ENCODE measurements at places on chromosomes 1 and 21.

GRCh38 chr1:172753964-172754363 lies 95.1 kb downstream of the FASLG start:
- no peak for DNase-seq

- no peak for DNase-seq
Measured at GRCh38 chr1:50841791-50842387, 118.2 kb downstream of the FAF1 start.

DNA sequence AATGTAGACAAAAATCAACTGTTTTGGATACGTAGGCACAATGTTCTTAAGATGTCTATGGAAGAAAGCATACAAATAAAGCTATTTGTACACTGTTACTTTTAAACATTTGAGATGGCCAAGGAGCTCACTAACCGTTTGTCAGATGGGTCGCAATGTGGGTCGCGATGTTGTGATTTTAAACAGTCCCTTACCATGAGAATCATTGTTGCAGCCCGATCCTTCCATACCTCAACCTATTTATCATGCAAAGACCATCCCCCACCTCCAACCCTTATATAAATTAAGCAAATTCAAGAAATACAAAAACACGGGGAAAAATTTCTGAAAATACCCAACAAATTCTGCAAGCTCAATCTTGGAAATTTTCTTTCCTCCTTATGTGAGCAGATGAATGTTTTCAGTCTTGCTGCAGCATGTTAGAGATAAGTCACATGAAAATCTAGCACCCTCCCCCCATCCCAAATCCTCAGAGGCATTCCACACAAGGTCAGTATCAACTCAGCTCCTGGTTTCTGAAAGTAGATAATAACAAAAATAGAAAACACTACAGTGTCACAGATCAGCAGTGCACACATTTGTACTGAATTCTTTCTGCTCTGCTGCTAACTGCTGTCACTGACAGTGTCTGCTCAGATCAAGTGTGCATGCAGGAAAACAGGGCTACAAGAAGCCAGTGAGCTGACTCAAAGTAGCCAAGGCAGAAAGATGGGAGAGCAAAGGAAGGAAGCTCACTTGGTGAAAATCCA lies 92.9 kb upstream of the TTC39A start:
- DNase-seq, result no peak

DNA sequence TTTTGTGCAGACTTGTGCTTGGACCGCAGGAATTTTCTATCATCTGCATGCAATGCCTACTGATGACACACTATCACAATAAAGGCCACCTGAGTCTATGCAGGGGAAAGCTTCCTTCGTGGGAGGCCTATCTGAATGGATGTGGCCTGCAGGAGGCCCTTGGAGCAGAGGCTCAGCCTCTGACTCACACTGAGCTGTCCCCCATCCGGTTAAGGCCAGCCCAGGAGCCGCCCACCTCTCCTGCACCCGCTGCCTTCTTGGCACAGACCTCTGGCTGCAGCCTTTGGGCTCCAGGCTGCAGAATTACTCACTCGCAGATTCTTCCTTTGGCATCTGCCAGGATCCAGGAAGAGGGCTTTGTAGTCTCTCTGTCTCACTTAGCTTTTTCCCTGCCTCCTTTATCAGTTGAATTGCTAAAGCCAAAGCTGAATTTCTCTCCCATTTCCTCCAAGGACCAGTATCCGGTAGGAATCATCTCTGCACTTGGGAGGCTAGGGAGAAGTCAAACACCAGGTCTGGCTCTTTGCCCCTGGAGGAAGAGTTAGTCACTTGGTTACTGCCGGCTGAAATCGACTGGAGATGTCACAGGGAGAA lies 65.1 kb upstream of the JUN start:
- DNase-seq, result no peak

GRCh38 chr1:38989979-38990378 lies 1.1 kb upstream of the AKIRIN1 start:
- no peak for DNase-seq

- DNase-seq, result no peak
Measured at GRCh38 chr21:45286671-45287437, 841 bp downstream of the POFUT2 start.

DNA sequence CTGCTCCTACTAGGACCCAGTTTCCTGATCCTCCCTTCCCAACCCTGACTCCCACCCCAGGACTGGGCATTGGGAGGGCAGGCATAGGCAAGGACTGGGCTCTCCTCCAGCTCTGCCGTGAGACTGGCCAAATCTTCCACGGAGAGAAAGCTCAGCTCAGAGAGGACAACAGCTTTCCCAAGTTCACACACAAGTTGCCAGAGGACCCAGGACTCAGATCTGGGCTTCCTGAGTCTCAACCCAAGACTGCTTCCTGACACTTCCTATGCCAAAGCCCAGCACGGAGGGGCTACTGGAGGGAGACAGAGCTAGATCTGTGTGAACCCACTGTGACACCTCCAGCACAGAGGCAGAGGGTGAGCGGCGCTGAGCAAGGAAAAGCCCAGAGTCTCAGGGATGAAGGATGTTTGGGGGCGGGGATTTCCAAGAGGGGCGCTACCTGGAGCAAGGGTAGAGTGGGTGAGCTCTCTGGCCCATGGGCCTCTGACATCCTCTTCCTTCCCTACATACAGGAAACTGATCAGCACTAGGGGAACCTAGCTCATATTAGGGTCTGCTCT lies 7.1 kb downstream of the PDZK1IP1 start:
- peak; percentile 26 for DNase-seq

DNA sequence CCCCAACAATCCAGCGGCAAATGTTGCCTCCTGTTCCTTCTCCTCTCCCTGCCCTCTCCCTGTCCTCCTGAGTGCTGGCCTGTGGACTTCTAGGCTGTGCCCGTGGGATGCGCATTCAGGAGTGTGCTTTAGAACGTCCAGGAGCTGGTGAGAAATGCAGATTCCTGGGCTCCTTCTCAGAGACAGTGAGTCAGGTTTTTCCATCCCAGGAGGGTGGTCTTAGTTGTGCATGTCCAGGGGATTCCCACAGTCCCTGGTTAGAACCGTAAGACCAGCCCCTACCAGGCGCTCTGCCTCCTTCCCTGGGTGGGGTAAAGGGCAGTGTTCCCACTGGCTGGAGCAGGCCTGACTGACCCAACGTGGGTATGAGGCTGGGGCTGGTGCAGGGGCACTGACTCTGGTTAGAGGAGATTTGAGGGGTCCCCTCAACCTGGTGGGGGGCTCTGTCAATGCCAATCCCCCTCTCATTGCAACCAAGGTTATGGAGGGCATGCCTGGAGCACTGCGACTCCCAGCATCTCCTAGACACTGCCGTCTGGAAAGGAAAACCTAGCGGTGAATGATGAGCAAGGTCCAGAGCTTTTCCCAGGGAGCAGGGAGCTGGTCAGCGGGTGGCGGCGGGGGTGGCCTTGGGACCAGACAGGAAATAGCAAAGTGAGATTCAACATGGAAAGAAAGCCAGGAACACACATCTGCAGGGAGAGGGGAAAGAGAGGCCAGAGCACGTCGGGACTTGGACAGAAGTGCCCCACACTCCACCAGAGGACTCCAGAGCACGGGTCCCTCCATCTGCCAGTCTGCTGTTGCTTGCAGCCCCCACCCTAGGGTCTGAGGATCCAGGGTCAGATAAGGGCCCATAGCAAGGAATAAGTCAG lies 38.5 kb downstream of the HSPG2 start:
- no peak for DNase-seq

DNA sequence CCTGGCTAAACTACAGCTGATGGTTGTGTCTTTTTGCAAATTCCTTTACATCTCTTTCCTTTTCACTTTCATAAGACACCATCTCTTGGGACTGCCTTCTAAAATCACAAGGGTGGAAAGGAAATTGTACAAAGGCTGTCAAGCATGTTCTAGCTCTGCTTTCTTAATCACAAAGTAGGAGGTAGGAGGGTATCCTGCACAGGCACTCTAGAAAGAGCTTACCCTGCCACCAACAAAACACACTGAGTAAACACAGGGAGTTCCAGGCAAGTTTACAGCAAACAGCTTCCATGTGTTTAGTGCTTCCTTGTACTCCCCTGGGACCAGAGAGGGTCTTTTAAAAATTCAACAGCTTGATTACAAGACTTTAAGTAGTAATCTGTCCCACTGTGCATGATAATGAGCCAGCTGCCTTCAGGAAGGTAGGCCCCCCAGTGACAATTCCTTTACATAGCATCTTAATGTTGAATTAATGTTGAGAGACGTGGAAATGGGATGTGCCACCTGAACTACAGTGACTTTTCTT lies 2.4 kb downstream of the PLPP3 start:
- no peak for DNase-seq

- DNase-seq, result no peak
Measured at GRCh38 chr21:28657566-28657965, 335.1 kb downstream of the LTN1 start.

DNA sequence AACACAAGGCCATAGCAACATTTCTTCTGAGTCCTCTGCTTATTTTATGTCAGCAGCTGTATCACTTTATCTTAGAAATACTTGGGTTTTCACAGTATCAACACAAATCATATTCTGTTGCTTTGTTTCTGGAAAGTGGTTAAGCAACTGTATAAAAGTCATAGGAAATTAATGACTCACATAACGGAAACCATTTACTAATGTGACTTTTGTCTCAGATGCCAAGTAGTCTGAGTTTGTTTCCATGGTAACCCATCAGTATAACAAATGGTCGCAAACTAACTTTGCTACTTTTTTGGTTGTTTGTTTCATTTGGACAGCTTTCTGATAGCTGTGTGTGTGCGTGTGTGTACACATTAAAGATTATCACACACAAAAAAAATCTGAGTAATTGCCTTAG lies 31.1 kb downstream of the EEIG2 start:
- DNase-seq, result no peak

- no peak for DNase-seq
Measured at GRCh38 chr1:147273409-147274336, 31.2 kb downstream of the CHD1L start.

- no peak for DNase-seq
Measured at GRCh38 chr1:39735731-39736130, 3.0 kb upstream of the PPIE start.

- no peak for DNase-seq
Measured at GRCh38 chr1:151822404-151822803, 9.2 kb downstream of the RORC start.

DNA sequence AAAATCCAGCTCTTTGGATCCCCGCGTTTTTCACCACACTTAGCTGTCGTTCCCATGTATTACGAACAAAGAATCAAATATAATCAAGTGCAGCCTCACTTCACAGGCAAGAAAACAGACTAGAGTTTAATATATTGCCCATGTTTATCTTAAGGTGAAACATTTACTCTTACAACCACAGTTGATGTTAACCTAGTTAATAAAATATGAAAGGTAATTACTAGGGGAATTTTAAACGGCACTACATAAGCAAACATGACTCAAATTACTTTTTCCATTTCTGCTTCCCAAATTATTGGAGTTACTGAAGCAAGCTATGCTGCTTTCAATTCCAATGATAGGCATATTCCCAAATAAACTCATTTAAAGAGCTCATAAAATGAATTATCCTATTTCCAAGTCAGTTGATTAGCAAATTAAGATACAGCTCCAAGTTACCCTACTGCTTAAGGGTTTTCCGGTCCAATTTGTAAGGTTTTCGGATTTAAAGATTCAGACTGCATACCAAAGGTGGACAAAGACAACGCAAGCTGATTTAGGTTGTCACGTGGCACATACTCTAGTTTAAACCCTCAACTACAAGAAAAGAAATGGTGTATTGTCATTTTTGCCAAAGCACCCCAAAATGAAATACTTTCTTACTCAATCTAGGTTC lies 5.9 kb downstream of the COX20 start:
- DNase-seq, result no peak

DNA sequence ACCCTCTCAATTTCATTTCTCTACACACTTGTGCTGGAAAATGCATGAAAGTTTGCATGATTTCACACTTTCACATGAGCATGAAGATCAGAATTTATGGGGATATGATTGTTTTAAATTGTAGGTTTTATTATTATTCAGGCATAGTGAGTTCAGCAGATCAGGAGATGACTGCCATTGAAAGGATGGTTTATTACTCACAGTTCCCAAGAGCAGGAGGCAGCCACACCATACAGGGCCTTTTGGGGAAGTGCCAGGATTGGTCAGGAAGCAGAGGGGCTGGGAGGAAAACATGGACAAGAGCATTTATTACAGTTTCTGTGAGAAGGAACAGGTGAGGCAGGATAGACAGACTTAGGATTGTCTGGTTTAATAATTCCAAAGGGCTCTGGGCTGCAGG lies 114.6 kb upstream of the KCNJ15 start:
- no peak for DNase-seq

- no peak for DNase-seq
Measured at GRCh38 chr1:219817914-219818313, 110.4 kb downstream of the SLC30A10 start.

GRCh38 chr1:30339866-30340265 lies 383.5 kb downstream of the MATN1 start:
- no peak for DNase-seq

DNA sequence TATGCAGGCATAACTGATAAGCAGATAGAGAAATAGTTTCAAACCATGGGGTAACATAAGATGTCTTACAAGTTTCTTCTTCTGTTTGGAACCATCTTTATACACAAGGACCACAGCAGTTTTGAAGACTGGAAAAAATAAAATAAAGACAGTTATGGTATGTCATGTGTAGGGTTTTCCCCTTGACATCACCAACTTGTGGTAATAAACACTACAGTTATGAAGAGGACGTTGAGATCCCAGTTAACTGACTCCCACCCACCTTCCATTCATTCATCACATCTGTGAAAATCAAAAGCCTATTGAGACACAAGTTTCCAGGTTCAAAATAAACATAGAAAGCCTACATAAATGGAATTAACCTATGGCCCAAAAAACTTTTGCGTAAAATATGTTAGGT lies 92.5 kb upstream of the KRTAP19-8 start:
- no peak for DNase-seq

GRCh38 chr1:50105433-50105832 lies 3.3 kb upstream of the ELAVL4 start:
- DNase-seq, result no peak

DNA sequence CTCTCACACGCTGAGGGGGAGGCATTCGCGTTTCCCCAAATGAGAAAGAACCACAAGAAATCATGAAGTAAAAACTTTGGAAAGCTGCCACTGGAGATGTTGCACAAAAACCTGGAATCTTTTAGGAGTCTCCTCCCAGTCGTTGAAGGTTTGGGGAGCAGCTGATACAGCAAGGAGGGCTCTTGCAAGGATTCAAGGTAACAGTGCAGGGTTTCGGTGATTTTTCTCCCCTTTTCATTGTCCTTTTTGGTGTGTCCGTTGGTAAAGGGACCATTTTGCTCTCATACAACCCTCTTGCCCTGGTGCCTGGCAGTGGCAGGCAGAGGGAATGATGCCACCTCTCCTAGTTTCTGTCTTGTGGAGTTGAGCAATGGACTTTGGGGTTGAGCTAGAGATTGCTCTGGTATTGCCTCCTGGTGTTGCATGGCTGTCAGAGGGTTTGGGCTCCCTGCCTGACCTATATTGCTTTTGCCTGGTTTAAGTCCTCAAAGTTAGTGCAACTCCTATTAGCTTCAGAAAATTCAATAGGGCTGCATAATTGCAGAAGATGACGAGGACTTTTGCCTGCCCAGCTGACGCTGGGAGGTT lies 872 bp downstream of the BRINP2 start:
- no peak for DNase-seq

GRCh38 chr1:36328713-36329112 lies 5.3 kb upstream of the EVA1B start:
- DNase-seq, result no peak
